ENCODE measurements at places on chromosomes 2 and 18.
A peak's percentile ranks its signal among the peaks of the same experiment; 100 is the strongest.

- DNase-seq, result peak; percentile 53
These were observed 3.3 kb upstream of the ACTR3 start for GRCh38 chr2:113886479-113887008.

- no peak for DNase-seq
These were observed 42.1 kb downstream of the SRBD1 start for GRCh38 chr2:45568935-45569334.

- DNase-seq, result no peak
These were observed 85.0 kb downstream of the RBM43 start for GRCh38 chr2:151176661-151177060.

DNA sequence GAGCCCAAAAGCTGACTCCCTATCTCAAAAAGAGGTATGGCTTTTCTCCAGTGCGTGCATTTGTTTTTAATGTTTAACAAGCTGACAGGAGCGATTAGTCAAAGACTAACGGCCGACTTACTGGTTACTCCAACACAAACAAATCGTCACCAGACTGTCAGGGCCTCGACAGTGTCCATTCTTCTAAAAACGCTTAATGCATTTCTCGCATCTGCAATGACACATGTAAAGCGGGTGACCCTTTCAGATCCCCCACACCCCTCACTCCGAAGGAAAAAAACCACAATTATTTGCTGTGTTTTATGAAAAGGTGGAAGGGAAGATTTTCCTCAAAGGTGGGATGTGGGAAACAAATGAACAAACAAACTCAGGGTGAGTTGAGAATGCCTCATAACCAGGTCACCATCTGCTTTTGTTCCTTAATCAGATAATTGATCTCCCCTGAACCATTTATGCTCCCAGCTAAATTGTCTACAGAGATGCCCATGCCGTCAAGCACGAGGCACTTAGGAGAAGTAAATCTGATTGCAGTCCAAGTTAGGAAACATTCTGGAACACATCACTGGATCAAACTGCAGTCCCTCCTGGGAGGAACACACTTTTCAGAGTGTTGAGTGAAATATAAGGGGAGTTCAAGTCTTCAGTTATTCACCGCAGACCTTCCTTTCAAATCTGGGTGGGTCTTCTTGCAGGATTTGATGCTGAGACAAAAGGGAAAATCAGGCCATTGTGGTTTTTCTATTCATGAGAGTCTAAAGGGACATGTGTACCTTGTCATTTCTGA, 340.8 kb downstream of the CMPK2 start:
- no peak for DNase-seq

- no peak for DNase-seq
These were observed 62.8 kb downstream of the TCF7L1 start for GRCh38 chr2:85195956-85196355.

GRCh38 chr18:44423814-44424644, 256.7 kb upstream of the SETBP1 start:
- no peak for DNase-seq

DNA sequence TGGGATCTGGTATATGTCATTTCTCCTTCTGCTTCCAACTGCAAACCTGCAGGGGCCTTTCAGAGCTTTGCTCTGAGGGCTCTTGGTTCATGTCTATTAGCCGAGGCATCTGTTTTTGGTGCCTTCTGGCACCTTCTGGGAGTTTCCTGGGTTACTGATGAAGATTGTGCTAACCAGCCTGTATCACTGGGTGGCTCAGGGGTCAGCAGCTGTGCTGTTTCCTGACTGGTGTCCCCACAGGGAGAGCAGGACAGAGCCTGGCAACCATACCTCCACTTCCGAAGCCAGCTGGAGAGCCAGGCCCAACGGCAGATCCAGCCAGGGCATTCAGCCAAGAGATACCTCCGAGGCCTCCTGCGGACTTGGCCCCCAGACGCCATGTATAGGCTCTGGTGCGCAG, 17.5 kb downstream of the KIAA2012 start:
- no peak for DNase-seq

DNA sequence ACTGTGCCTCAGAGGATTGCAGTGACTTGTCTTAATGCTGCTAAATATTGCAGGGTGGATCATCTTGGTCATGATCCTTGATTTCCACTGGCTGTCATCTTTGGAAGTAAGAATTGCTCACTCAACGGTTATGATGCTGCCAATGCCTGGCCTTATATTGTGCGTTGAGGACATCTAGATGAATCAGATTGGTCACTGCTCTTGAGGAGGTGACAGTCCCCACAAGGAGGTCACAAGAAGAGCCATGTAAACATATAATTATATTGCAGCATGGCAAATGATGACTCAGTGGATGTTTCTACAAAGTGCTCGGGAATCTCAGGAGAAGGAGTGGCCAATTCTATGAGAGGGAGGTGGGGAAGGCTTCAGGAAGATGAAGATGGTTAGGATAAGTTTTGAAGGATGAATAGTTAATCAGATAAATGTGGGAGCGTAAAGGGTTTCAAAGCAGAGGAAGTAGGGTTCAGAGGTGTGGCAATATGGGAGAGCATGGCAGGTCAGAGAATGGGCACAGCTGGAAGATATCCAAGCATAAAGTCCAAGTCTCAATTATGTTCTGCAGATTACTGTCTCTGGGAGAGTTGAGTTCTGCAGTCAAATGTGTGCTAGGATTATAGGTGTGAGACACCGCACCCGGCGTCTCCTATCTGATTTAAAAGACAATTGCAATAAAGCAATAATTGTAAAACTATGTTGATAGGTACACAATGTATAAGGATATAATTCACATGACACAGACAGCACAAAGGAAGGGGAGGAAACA, 21.3 kb upstream of the TMEM131 start:
- DNase-seq, result no peak

GRCh38 chr18:58169472-58169871, 125.4 kb downstream of the NEDD4L start:
- DNase-seq, result no peak

- DNase-seq, result no peak
These were observed 127.5 kb upstream of the AGAP1 start for GRCh38 chr2:235366390-235366789.

All from activated T-helper 1 cell treated with anti-CD3 and anti-CD28 coated beads, Interleukin-12 subunit alpha, Interleukin-12 subunit beta, Interleukin-2, Interleukin-4 antibody, amounts not matched to agents 30 ng/mL and 10 ng/mL and 1 ng/mL, durations not matched to agents 14 hours and 24 hours and 36 hours (primary cell).